ENCODE measurements at places on chromosomes 4 and X.

DNA sequence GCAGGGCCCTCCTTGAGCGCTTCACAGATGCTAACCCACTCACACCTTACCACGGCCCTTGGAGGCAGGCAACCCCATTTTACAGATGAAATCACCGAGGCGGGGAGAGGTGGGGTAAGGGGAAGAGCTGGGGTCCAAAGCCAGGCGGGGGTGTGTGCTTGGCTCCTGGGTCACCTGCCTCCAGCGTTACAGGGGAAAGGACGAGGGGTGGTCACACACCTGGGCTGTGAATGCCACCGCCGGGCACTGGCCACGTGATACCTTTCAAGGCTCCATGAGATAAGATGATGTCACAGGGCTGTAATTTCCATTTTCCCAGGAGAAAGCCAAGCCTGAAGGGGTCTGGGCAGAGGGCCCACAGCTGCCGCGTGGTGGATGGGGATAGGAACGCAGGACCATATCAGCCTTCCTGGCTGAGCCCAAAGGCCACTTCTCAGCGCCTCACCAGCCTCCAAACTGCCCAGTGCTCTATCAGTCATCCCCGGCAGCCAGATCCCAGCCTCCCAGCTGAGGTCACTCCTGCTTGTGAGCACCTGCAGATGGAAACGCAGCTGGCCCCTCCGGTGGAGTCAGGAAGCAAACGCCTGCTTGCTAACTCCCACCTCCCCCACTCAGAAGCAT is 62.4 kb upstream of the CRMP1 start:
- no peak for DNase-seq

DNA sequence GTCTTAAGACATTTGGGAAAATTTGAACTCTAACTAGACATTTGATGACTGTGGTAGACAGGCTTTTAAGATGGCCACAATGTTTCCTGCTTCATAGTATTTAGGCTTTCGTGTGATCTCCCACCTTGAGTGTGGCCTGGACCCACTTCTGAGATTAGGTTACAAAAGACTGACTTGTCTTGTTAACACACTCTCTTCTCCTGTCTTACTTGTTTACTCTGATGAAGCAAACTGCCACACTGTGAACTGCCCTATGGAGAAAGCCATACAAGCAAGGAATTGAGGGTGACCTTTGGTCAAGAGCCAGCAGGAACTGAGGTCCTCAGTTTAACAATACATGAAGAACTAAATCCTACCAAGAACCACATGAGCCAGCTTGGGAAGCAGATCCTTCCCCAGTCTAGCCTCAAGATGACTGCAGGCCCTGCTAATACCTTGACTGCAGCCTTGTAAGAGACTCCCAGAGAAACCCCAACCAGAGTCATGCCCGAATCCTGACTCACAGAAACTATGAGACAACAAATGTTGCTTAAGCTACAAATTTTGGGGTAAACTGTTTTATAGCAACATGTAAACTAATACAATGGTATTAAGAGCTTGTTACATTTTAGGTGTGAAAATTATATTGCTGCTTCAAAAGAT is 20.3 kb downstream of the UBA6 start:
- no peak for DNase-seq

- no peak for DNase-seq
Observed at GRCh38 chrX:38110231-38110630, 103.9 kb downstream of the SYTL5 start.

- DNase-seq: no peak
Observed at GRCh38 chr4:108793415-108793814, 30.6 kb upstream of the ETNPPL start.

GRCh38 chr4:128220286-128221235 is 67.1 kb downstream of the PGRMC2 start:
- no peak for DNase-seq

- DNase-seq: no peak
Observed at GRCh38 chrX:31546126-31546525, 474.3 kb upstream of the FTHL17 start.

- no peak for DNase-seq
Observed at GRCh38 chrX:114970806-114971205, 46.6 kb downstream of the IL13RA2 start.

GRCh38 chr4:121720109-121720508 is 23.3 kb upstream of the ANXA5 start:
- DNase-seq: no peak

GRCh38 chr4:87506974-87507701 is 22.0 kb downstream of the SPARCL1 start:
- DNase-seq: no peak

GRCh38 chr4:108570993-108571569 is 49.3 kb upstream of the RPL34 start:
- DNase-seq: no peak

DNA sequence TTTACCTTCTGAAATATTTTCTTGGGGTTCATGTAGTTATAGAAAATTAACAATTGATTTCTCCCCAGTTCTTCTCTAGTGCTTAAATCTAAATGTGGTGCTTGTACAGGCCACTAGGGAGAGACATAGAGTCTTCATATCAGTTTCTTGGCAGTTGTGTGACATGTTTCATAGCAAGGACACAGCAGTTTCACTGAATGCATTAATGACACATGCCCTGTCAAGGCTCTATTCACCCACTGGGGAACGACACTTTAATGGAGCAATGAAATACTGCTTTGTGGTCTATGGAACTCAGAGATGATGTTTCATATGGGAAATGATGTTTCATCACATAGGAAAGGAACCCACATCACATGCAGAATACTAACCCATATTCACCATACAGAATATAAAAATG is 2.8 kb downstream of the VEGFC start:
- no peak for DNase-seq

DNA sequence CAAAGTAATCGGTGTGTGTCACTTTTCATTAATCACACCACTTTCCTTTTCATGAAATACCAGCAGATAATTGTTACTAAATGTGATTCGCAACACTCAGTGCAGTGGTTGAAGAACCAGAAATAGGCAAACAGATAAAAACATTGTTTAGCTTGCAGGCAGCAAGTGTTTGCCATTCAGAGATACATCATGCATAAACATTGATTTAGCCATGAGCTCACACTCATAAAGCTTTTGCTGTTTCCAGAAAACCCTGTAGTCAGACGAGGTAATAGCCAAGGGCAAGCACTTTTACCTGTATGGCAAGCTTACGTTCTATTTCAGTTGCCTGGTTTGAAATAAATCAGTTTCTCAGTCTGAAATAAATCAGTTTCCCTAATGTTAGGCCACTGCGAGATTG is 542.0 kb upstream of the TENM3 start:
- no peak for DNase-seq

DNA sequence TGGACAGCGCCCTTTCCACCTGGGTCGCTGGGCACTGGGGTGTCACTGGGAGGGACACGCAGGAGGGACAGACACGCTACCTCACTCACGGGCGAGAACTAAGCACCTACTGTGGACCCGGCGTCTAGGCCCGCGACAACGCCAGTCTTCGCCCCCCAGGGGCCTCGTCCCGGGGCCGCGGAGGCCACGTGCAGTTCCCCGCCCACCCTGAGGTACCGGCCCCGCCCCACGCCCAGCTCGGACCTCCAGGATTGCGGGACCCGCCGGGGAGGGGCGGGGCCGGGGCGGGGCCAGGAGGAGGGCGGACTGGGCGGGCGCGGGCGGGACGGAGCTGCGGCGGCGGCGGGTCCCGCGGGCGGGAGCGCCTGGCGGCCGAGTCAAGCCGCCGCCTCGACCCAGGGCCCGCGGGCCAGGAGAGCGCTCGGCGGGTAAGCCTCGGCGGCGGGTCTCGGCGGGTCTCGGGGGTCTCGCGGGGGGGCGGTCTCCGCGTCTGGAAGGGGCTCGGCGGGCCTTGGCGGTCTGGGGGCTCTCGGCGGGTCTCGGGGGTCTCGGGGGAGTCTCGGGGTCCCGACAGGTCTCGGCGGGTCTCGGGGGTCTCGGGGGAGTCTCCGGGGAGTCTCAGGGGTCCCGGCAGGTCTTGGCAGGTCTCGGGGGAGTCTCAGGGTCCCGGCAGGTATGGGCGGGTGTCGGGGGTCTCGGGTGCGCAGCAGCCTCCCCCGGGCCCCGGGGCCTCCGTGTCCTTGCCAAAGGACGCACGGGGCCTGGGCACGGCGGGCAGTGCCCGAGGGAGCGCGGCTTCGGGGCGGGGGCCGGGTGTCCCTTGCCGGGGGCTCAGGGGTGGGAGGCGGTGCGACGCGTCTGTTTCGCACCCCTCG is at the start of gene SH3BP2:
SH3BP2 (plus strand) TSS at position 375 of the 875 bp plus-strand sequence. CDS start 27,533 bp downstream, outside the sequence.
- peak; percentile 90 for DNase-seq

DNA sequence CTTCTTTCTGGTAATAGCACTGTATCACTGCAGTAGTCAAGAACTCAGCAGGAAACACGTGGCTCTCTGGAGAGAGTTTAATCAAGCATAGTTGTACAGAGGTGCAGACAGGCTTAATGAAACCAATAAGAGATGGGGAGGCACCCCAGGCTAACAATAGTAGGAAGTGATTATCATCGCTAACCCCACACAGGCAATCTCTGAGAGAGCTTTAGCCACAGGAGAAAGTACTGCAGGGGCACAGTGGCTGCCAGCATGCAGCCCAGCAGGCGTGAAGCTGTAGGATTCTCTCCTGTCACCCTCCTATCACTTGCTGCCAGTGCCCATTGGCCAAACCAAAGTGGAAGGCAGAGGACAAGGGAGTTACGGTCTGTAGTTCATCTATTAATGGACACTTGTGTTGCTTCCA is 450.0 kb upstream of the RASGEF1B start:
- no peak for DNase-seq

DNA sequence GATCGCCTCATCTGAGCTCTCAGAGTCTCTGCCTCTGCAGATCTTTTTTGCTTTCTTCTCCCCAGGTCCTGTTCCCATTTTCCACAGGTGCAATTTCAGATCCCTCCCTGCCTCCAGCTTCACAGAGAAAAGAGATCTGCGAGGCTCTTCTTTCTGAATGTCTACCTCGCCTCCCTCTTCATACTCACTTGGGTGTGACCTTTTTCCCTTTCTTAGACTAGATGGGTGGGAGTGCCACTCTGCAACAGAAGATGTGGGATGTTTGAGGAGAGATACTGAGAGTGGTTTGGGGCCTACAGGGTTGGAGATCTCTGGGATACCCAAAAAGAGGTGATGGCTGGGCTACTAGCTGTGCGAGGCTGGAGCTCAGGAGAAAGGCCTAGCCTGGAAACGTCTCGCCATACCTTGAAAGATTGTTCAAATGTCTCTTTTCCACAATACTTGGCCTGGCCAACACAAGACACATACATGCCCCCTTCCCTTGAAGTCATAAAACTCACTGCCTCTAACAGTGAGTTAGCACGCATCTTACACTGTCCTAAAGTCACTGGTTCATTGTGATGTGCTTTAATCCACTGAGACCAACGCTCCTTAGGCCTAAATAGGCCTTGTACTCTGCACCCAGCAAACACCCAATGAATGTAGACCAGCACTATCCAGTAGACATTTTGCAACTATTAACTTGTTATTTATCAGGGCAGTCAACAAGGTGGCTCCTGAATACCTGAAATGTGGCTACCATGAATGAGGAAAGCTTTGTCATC is 33.6 kb downstream of the IRF2 start:
- no peak for DNase-seq

GRCh38 chr4:177484613-177485021 is 42.4 kb upstream of the AGA start:
- DNase-seq: no peak

- DNase-seq: no peak
Observed at GRCh38 chr4:59869559-59869958, 1330.6 kb upstream of the ADGRL3 start.

DNA sequence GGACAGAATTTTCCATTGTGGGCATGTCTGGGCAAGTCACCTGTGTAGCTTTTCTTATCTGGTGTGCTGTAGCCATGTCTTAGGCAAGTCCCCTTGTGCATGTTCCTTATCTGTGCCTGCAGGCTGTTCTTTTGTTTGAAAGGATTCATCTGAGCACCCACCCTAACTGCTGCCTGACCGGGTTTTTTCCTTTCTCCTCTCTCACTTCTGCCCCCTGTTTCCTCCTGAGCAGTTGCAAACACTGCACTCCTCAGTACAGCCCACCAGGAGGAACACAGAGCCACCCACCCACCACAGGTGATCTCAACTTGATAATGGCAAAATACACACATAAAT is 29.2 kb upstream of the IL9R start:
- no peak for DNase-seq

- no peak for DNase-seq
Observed at GRCh38 chrX:10015355-10015722, 48.2 kb downstream of the CLDN34 start.

GRCh38 chrX:15311119-15311518 is 4.3 kb downstream of the ASB11 start:
- DNase-seq: no peak

GRCh38 chr4:158861281-158861680 is 92.5 kb downstream of the FNIP2 start:
- DNase-seq: no peak

GRCh38 chr4:98528882-98529281 is 129.5 kb downstream of the TSPAN5 start:
- no peak for DNase-seq

- no peak for DNase-seq
Observed at GRCh38 chrX:23228950-23229448, 105.7 kb upstream of the PTCHD1 start.

DNA sequence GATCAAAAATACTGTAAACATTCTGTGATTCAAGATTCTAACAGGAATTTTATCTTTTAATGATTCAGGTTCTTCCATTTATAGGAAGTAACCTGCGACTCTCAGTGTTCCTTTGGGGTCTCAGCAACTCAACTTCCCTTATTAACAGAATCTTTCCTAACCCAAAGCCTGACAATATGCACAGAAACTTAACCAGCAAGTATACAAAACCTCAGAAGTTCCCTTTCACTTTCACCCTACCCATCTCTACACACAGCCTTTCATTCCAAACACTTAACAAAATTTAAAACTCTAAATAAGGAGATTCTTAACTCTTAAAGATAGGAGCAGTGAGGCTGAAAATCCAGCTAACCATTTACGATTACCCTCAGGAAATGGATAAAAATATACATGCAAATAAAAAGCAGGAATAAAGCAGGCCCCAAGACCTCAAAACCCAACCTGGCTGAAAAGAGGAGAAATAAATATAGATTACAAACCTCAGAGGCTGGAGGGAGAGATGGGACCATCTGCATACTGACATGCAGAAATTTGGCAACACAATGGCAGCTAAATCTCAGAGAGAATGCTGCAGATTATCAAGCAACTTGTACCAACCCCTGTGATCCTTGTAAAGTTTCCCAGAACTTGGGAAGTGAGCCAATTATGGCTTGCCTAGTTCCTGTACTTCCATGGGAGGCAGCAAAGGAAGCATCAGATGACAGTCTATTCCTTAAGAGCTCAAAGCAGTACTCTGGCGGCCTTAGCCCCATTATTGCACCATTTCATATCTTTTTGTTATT is 101.0 kb downstream of the ATP11C start:
- no peak for DNase-seq

GRCh38 chrX:8424912-8425311 is 39.7 kb upstream of the VCX3B start:
- DNase-seq: no peak

DNA sequence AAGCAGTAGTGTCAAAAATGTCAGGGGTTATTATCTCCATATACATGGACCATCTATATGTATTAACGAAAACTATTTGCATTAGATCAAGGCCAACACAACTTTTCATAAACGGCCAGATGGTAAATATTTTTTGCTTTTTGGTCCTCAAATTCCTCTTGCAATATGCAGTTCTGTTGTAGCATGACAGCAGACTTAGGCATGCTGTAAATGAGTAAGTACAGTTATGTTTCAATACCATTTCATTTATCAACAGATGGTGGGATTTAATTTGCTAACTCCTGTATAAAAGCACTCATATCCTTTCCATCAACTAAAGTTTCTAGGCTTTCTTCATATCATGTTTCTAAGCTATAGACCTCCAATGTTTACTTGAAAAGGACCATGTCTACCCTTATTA is 208.1 kb downstream of the ANKRD50 start:
- DNase-seq: no peak

GRCh38 chr4:76981644-76982043 is 32.1 kb downstream of the SEPTIN11 start:
- DNase-seq: no peak

Measured in nephron progenitor cell (in vitro differentiated cells).